ENCODE measurements at places on chromosomes 4 and X.

DNA sequence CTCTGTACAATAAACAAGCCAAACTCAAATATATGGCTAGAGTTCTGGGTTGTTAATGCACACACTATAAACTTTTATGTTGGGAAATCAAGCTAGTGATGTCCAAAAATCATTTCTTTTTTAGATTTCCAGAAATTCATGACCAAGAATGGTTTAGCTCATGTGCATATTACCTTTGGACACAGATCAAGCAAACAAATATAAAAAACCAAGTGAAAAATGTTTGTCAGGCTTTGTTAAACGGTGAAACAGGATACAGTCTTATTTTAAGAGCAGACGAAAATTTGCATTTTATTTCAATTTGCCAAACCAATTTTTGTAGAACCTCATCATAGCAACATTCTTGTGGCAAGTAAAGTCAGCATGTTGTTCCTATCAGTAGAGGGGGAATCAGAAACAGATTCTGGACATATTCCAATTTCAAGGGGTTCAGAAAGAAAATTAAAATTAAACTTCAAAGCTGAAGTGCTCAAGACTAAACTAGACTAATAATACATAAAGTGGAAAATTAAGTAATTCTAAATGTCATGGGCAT lies 413.6 kb downstream of the TRIML1 start:
- DNase-seq = no peak

GRCh38 chrX:140764401-140764919 lies 54.9 kb downstream of the LINC00632 start:
- DNase-seq = no peak

- no peak for DNase-seq
Measured at GRCh38 chr4:15451181-15451865, 18.4 kb upstream of the CC2D2A start.

GRCh38 chrX:45602151-45602550 lies 401.5 kb upstream of the DIPK2B start:
- DNase-seq = no peak

- DNase-seq = no peak
Measured at GRCh38 chr4:172982151-172982590, 186.4 kb upstream of the GALNT7 start.

- DNase-seq = no peak
Measured at GRCh38 chr4:37641886-37642849, 44.0 kb downstream of the RELL1 start.

DNA sequence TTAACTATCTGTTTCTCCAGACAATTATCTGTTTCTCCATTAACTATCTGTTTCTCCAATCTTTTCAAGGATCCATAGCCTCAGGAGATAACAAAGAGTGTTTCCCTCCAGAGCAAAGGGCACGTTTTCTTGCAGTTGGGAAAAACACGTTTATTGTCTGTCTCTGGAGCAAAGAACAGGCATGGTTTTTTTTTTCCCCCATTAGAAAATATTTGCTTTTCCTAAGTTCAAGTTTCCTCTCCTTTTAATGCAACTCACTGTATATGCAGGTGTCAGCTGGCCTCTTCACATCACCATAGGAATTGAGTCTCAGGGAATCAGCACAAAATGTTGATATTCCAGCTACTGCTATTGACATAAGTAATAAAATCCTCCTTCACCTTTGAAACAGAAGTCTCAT lies 984.4 kb downstream of the RAB28 start:
- no peak for DNase-seq

DNA sequence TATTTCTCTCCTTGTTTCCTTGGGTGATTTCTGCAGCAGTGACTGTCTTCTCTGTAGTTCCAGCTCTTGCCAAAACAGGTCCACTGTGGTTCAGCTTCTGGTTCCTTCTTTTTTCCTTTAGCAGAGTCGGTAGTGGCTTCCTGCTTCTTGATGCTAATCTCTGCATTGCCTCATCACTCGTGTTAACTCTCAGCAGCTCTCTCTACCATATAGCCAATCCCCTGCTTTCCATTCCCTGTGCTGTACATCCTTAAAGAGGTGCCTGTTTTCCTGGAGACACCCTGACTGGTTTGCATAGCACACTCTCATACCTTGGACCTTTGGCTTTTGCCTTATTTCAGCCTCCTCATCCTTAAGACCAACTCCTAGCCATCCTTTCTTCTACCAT lies 191.2 kb upstream of the LNX1 start:
- DNase-seq = no peak

- DNase-seq = no peak
Measured at GRCh38 chr4:155578219-155578618, 88.4 kb upstream of the GUCY1A1 start.

GRCh38 chrX:123993326-123993725 lies 31.8 kb downstream of the STAG2 start:
- DNase-seq = no peak

- no peak for DNase-seq
Measured at GRCh38 chr4:189765736-189766135, 174.9 kb upstream of the FRG1 start.

DNA sequence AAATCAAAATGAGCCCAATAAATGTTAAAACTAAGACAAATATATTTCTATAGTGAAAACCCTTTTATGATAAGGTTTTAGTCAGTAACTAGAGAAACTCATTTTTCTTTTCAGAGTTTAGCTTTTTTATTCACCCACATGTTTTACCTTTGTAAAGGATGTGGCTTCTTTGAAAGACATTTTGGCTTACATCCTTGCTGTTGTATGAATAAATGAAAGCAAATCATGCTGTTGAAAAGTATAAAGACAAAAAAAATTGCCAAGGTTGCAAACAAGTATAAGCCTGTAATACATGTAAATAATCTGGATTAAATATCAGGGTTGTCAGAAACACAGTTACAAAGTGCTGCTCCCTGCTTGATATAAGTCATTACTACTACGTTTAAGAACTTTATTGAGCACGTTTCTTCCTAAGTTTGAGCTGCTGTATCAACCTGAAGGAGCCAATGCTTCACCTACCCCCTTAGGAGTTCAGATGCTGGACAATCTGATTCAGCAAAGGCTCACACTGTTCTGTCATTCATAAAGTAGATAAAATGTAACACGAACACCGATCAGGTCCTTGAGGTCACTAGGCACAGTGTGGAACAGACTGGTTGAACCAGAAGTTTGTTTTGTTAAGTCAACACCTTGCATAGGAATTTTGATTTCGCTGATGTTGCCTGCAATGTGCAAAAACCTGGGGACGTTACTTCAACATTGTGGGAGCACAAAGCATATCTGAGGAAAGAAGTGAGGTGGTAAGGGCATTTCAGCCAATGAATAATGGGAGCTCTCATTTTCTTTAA lies 321.2 kb upstream of the BMP3 start:
- DNase-seq = no peak

- no peak for DNase-seq
Measured at GRCh38 chr4:6333301-6334202, 63.9 kb downstream of the WFS1 start.

GRCh38 chr4:54423066-54423465 lies 194.0 kb downstream of the PDGFRA start:
- DNase-seq = no peak

DNA sequence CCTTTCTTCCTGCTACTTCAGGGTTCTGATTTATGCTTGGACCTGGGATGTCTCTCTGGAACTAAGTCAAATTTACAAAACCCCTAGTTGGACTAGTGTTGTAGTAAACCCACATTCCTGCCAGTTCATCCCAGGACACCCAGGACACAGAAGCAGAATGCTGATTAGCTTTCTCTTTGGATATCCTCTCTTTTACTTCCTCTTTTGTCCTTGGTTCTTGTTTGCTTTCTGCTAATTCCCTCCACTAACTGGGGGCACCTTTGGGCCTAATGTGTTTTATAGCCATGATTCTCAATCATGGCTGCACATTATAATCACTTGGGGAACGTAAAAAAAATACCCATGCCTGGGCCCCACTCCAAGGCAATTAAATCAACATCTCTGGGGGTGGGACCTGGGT lies 42.5 kb downstream of the LANCL3 start:
- DNase-seq = no peak

DNA sequence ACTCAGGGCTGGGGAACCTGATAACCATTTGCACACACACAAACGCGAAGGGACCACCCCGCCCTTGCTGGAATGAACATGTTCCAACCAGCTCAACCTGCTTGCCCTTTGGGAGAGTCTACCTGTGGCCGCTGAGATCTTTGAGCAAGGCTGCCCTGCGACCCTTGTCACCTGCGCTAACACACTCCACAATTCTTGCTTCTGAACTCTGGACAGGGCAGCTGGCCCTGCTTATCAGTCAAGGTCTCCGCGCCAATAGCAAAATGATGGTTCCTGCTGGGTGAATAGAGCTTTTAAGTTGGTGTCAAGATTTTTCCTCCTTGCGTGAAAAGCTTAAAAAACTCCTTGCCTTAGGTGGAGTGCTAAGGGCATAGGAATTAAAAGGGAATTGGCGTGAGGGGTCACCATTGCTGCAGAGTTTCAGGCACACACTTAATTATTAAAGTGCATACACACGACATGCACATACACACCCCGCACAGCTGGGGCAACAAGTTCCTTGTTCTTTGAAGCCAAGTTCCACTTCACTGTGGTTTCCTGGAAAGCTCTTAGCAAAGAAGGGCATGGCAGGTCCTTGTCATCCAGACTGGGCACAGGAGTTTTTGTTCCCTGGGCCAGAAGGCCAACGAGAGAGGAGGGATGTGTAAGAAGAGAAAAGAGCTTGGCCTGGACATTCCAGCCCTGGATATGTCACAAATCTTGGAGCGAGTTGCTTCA lies 207.7 kb downstream of the STIM2 start:
- DNase-seq = no peak

DNA sequence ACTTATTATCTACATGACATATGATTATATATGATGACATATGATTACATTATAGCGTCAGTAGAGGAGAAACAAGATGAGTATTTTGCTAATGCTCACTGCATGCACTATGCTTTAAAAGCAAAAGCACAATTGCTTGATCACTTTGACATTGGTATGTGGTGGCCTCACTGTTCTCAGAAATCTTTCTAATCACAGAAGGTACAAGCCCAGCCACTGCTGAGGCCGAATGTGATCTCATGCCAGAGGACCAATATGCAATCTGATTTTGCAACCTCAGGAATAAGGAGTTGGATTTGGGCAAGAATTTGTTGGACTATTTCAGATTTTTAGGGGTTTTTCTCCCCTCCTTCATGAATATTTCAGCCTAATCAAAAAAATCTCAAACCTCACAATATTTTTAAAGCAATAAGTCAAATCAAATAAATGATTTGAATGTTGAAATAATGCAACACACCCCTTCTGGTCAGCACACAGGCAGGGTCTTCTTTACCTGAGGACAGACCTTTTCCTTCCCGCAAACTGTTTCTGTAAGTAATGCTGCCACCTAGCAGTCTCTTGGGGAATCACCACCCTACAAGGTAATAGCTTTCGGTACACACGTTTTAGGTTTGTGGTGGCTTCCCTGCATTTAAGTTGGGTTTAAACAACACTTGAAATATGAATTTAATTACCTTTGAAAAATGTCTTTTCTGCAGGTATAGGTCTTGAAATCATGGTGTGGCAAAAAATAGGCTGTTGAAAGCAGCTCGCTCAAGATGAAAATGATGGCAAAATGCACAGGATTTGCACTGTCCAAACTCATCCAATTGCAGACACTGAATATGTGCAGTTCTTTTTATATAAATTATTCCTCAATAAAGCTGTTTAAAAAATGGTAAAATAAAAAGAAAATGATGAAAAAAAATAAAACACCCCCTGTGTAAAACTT lies 4.8 kb upstream of the CXCL13 start:
- no peak for DNase-seq

GRCh38 chr4:80172203-80172602 lies 25.1 kb upstream of the PRDM8 start:
- no peak for DNase-seq

- no peak for DNase-seq
Measured at GRCh38 chr4:159689526-159689925, 586.6 kb downstream of the RAPGEF2 start.

GRCh38 chr4:42398871-42399331 lies 1.6 kb downstream of the SHISA3 start:
- no peak for DNase-seq

DNA sequence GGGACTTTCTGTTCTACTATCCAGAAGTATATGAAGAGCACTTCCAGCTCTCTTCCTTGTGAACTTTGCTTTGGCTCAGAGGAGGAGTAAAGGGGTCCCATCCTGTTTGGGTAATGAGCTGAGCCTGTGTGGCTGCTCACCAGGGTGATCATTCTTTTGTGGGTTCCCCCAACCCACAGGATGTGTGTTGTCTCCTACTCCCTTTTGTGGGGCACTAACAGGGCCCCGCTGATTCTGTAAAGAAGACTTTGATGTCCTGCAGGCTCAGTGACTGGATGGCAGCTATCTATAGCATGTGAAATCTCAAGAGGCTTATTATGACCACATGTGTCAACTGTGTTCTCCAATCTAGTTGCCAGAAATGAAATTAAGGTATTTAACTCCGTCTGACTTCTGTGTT lies 40.8 kb downstream of the ZNF518B start:
- DNase-seq = no peak

GRCh38 chr4:4440333-4441061 lies 53.6 kb downstream of the NSG1 start:
- DNase-seq = no peak

- no peak for DNase-seq
Measured at GRCh38 chr4:184281231-184282139, 63.8 kb upstream of the ENPP6 start.

GRCh38 chrX:123849096-123849495 lies 10.8 kb upstream of the XIAP start:
- DNase-seq = no peak

- DNase-seq = no peak
Measured at GRCh38 chr4:17854036-17854435, 43.3 kb downstream of the NCAPG start.
